ENCODE measurements at places on chromosomes 11 and 22. TPM values are rescaled to one million over a fixed set of nuclear protein-coding genes. Genes with fewer than 3 reads are reported as not detected.

DNA sequence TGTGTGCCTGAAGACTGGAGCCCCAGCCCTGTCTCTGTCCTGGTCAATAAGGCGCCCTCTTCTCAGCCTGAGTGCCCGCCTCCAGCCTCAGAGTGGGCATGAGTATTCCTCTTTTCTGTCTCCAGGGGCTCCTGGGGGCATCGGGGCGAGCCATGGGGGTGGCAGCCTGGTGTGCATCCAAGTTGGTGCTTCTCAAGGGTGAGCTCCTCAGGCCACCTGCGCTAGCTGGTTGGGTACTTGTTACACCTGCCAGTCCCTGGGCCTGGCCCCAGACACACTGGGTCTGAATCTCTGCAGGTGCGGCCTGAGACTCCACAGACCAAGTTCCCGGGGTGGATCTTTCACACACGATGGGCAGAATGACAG is 168.6 kb upstream of the B3GAT1 start:
- no peak for ATAC-seq

The CEND1 gene
- 3.6 TPM for total RNA-seq

The OOSP4B gene
- total RNA-seq = not detected

The PCF11 gene
- total RNA-seq = 82.5 TPM

The TENM4 gene
- 25.6 TPM for total RNA-seq

DNA sequence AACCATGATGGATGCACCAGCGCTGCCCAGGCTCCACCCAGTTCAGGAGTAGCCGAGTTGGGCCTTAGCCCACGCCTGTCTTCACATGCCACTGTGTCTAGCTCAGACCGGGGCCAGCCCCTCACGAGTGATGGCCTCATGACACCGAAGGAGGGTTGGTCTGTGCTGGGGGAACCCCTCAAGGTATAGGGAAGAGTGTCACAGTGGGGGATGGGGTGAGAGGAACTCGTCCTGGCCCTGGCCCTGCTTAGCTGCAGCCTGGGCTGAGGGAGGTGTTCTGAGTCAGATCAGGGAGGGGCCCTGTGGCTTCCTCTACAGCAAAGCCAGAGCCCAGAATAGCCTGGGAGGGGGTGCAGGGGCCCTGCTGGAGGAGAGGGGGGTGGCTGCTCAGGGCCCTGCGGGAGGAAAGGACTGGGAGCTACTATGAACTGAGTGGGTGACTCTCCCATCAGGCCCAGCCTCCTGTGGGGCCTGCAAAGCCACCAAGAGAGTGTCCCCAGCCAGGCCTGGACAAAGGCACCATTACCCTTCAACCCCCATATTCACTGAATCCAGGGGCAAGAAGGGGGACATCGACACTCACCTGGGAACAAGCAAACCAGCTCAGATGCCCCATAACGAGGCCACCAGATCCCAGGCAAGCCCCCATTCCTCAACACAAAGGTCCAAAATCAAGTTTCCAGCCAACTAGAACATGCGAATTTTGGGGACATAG is 41.2 kb downstream of the IGLL5 start:
- peak; percentile 41 for ATAC-seq

- ATAC-seq = no peak
Measured at GRCh38 chr11:74354036-74354435, 42.6 kb upstream of the P4HA3 start.

The C22orf39 gene
- 29.9 TPM for total RNA-seq

- no peak for ATAC-seq
Measured at GRCh38 chr22:38730411-38730871, 24.7 kb downstream of the GTPBP1 start.

The NDUFV1 gene
- 177 TPM for total RNA-seq

DNA sequence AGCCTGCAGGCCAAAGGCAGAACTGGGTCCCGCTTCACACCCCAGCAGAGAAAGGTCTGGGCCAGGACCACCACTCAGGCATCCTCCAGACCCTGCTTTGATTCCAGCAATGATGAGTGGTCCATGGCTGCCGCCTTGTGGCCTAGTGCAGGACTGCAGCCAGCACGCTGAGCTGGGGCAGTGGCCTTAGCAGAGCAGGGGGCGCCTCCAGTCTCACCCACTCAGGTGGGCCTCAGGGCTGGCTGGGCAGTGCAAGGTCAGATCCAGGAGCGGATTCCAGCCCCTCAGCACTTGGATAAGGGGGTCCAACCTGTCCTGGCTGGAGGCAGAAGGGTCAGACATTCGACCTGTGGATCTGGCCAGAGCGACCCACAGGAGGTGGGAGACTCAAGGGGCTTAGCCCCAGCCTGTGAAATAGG is 9.6 kb upstream of the PDE2A start:
- ATAC-seq = peak; percentile 75

DNA sequence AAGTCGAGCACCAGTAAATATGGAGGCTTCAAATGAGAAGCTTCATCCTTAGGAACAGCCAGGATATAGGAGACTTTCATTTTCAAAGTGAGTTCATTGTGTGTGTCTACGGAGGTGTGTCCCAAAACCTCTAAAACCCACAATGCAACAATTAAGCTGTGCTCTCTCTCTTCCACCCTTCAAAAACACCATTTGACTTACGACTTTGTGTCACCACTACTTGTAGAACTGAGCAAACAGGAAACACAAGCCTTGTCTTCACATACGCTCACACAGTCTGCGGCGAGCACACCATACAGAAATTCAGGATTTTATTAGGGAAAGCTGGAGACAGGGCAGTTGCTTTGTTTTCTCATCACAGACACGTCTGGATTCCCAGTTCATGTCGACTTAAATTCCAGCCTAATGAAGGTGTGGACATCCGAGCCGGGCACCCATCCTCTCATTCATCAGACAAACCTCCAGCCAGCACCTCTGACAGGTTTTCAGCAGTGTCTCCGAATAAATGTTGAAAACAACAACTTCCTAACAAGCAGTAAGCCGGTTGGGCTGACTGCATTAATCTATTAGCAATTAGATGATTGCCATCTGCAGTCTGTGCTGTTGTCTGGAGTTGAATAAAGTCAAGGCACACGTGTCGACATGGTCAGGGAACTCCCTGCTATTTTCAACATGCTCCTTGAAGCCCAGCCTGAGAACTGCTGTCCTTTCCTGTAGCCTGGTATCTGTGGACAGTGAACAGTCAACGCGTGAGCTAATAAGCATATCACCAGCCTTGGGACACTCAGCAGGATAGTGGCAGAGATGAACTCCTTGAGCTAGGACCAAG is 1411.1 kb downstream of the BRD1 start:
- ATAC-seq = no peak

The AIFM3 gene
- total RNA-seq = 0.45 TPM

The PHRF1 gene
- 14.6 TPM for total RNA-seq

The FADS1 gene
- total RNA-seq = 95.3 TPM

The TMEM151A gene
- 0.63 TPM for total RNA-seq

DNA sequence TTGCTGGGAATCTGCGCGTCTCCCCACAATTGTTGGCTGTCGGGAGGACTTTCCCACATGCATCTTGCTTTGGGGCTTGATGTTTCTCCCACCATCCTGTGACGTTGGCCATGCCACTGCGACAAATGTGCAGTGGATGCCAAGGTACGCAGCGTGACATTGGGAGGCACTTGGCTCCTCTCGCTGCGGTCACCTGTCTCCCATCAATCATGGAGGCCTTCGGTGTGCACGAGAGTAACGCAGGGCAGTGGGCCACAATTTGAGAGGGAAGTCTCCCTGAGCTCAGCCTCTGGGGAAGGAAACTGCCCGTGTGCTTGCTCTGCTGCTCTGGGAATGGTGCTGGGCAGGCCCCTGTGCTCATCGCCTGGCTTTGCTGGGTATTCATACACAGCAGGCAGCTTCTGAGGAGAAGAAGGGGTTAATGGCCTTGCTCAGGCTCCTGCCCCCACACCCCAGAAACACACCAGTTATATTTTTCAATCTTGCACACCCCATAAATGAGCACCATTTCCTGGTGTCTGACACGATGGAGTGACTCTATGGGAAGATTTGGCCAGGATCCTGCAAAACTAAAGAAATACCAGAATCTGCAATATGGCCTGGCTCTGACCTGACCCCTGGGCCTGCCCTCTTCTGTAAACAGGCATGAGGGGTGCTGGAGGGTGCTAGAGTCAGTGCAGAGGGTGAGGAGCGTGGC is 153.5 kb downstream of the ADAMTS15 start:
- no peak for ATAC-seq

DNA sequence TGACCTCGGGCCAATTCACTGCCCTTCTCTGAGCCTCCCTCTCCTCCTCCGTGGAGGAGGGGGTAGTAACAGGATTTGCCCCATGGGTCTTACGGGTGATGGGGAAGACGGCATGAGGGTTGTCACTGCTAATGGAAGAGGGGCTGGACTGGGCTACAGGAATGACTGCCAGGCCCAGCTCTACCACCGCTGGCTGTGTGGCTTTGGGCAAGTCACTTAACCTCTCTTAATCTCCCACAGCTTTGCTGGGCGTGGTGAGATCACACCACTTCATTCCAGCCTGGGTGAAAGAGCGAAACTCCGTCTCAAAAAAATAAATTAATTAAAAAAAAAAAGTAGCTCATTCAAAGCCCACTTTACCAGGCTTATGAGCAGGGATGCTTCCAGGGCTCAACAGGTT is 2.8 kb downstream of the SYT12 start:
- ATAC-seq = no peak

GRCh38 chr22:29206372-29207242 is 911 bp downstream of the EMID1 start:
- ATAC-seq = no peak

DNA sequence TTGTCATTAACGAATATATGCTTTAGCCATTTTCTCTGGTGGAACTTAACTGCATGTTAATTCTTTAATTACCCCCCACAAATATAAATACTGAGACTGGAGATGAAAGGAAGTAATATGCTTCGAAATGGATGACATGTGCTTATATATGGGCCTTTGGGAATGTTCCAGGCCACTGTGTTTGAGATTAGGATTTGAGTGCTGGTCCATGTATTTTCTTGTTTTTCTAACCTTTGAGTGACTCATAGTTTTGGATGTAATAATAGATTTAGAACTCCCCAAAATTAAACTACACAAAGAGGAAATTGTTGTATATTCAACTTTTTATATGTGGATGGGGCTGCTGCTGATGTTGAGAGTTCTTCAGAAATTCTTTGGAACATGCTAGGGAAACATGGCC is 54.2 kb downstream of the EXT2 start:
- ATAC-seq = no peak

DNA sequence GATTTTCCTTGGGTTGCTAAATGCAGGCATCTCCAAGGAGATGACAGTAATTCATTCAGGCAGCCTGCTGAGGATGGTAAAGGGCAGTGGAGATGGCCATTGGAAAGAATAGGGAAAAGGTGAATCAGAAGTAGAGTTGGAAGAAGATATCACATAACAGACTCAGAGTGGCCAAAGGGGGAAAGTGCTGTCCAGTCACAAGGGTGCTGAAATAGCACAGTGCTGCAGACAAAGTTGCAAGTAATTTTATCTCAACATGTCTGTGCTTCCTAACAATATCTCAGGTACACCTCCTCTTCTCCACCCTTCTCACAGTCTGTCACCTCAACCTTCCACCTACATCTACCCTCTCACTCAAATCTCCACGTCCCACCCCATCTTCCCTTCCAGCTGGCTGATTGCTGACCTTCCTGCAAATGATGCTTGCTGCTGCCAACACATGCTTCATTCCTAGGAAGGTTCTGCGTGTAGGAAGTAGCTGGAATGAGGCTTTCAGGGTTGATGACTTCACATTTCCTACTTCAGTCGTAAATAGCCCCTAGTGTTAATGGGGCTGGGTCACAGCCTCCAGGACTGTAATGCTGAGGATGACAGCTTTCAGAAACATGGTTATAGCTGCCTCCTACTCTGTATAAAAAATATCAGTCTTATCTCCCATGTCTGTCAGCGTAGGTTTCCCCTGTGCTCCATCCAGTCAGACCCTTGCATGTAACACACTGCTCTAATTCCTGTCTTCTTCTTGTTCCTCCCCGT is 123.9 kb downstream of the CTNND1 start:
- peak; percentile 75 for ATAC-seq

DNA sequence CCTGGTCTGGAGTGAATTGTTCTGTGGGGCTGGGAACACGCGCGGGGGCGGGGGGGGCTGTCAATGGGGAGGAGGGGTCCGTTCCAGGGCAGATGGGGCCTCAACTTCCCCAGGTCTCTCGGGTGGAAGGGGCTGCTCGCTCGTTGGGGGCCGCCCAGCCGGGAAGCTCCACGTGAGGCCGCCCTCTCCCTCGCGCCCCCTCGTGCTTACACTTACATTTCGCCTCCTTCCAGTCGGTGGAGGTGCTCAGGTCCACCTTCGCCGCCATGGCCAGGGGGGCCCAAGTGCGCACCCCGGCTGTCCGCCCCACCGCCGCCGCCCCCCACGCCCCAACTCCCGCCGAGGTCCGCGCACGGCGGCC is 452 bp downstream of the MACROD1 start:
- ATAC-seq = peak; percentile 34

GRCh38 chr22:35134637-35135036 is 68.7 kb downstream of the ISX start:
- no peak for ATAC-seq

- ATAC-seq = no peak
Measured at GRCh38 chr22:46913351-46913750, 150.9 kb downstream of the TBC1D22A start.

- ATAC-seq = no peak
Measured at GRCh38 chr22:23369054-23369685, 188.9 kb downstream of the BCR start.

DNA sequence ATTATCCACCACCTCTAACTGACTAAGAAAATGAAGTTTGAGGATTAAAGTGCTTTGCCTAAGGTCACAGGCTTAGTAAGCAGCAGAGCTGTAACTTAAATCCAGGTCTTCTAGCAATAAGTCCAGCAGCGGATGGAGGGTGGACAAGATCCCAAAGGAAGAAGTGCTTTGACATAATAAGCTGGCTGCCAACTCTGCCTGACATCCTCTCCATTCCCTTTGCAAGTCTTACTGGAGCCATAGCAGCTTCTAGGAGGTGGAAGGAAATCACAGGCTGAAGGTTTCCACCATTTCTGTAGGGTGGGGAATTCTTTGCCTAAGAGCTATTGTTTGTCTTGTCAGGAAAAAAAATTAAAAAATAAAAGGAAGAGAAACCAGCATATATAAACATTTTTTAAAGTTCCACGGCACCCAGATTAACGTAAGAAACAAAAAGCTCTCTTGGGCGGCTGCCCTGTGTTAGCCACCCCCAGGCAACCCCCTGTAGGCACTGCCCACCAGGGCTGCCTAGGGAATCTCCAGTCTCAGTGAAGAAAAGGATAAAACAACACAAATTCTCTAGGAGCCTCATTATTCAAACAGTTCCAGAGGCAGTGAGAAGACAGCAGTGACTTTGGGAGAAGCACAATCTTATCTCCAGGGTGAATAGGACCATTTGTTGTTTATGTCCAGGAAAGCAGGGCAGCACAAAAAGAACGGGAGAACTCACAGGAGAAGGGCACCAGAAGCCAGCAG is 380.8 kb upstream of the CADM1 start:
- ATAC-seq = no peak

DNA sequence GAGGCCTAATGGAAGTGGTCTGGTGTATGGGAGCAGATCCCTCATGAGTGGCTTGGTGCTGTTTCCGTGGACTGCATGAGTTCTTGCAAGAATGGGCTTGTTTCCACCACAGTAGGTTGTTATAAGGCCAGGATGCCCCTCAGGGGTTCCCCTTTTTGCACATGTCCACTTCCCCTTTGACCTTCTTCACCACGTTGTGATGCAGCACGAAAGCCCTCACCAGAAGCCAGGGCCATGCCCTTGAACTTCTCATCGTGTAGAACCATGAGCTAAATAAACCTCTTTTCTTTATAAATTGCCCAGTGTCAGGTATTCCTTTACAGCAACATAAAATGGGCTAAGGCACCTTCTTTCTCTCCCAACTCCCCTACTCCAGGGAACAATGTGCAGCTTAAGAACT is 2.8 kb upstream of the NARS2 start:
- no peak for ATAC-seq

- peak; percentile 86 for ATAC-seq
Measured at GRCh38 chr11:111540114-111540936, at the start of gene LAYN. Gene LAYN (plus strand): TSS chr11:111540720. CDS start chr11:111540844, 124 bp downstream.

The ROBO4 gene
- 0.75 TPM for total RNA-seq

The ALX4 gene
- total RNA-seq = 0.32 TPM

The HPX gene
- 1.3 TPM for total RNA-seq

The MS4A14 gene
- total RNA-seq = 0.43 TPM

All from motor neuron (in vitro differentiated cells).